ENCODE measurements at places on chromosomes 6 and 20. TPM values are rescaled to one million over a fixed set of nuclear protein-coding genes. Genes with fewer than 3 reads are reported as not detected.

The RWDD2A gene
- 2.7 TPM for total RNA-seq

The HCK gene
- total RNA-seq: 47.4 TPM

GRCh38 chr20:10307359-10307735 is 88.7 kb downstream of the SNAP25 start:
- H3K27me3 ChIP-seq: no peaks in the 10 kb centered on the region
- DNase-seq: no peak
- no peaks in the 10 kb centered on the region for H3K36me3 ChIP-seq

DNA sequence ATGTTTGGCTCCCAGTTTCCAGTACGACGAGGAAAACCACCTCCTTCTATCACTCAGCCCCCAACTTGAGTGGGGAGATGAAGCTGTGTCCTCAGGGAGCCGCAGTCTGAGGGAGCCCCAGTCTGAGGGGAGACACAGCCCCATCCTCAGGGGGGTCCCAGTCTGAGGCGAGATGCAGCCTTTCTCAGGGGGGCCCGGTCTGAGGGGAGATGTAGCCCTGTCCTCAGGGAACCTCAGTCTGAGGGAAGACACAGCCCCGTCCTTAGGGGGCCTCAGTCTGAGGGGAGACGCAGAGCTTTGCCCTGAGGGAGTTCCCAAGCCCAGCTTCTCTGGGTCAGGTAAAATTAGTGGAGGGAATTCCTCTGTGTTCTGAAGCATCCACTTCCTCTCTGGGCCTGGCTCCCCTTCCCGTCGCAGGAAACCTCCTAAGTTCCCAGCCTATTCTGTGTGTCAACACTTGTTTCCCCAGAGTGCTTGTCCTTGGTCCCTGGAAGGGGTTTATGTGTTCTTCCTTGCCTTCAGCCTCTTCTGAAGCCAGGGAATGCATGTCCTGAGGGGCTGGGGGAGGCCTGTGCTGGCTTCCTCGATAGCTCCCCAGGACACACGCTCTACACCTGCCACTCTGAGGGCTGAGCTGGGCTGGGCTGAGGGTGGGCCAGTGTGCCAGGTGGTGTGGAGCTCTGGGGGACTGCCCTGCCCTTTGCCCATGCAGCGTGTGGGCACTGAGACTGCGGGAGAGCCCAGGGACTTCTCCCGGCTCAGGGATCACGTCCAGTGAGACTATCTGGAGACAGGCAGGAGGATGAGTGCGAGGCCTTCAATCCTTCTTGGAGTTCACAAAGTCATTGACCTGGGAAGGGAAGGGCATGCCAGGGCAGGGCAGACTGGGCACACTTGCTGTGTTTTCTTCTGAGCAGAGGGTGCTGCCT is 55.4 kb downstream of the VEGFA start:
- no peaks in the 10 kb centered on the region for H3K4me1 ChIP-seq
- no peak overlapping the region for H3K4me3 ChIP-seq
- no peak overlapping the region for H3K27ac ChIP-seq
- H3K27me3 ChIP-seq: no peaks in the 10 kb centered on the region
- no peaks in the 10 kb centered on the region for H3K36me3 ChIP-seq

DNA sequence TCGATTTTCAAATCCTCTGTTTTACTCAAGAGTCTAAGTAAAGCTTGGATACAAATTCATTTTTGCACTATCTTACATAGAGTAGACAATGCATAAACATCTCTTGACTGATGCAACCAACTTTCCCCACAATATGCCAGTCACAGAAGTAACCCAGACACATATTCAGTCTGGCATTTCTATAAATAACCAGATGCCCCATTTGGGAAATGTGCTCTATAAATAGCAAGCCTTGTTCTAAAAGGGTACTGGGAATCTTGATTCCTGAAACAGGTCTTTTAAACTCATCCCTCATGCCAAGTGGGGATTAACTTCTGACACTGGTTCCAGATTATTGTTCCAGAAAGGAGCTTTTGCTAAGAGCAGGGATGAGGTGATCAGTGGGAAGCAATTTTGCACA is 411.7 kb downstream of the EPM2A start:
- H3K27ac ChIP-seq: no peak overlapping the region
- DNase-seq: no peak
- no peaks in the 10 kb centered on the region for H3K27me3 ChIP-seq
